H9 (cell line): ENCODE measurements at places on chromosomes 3 and 15. TPM values are rescaled to one million over a fixed set of nuclear protein-coding genes. Genes with fewer than 3 reads are reported as not detected.

- DNase-seq, result no peak
These were observed 56.0 kb upstream of the CHRM5 start for GRCh38 chr15:33912326-33912725.

Gene TRIM42
- not detected in 2 replicates for total RNA-seq

Gene MYZAP
- total RNA-seq, result 0.63 and 0.72 TPM in 2 replicates

- DNase-seq, result no peak
These were observed 13.3 kb downstream of the PIK3R4 start for GRCh38 chr3:130733236-130733875.

DNA sequence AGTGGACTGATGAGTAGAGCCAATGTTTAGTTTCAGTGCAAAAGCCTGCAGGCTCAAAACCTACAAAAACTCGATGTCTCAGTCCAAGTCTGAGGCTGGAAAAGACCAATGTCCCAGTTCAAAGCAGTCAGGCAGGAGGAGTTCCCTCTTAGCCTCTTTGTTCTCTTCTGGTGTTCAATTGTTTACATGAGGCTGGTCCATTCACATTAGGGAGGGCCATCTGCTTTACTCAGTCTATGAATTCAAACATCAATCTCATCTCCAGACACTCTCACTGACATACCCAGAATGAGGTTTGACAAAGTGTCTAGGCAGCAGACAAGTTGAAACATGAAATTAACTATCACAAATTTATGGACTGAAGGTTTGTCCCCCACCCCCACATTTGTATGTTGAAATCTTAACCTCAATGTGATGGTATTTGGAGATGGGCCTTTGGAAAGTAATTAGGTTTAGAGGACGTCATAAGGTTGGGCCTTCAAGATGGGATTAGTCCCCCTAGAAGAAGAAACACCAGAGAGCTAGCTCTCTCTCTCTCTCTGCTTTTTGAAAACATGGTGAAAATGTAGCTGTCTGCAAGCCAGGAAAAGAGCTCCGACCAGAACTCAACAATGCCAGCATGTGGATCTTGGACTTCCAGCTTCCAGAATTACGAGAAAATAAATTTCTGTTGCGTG is 438.5 kb upstream of the RGMA start:
- DNase-seq, result no peak

Gene GAP43
- 12.8 and 14.1 TPM in 2 replicates for total RNA-seq
